ENCODE measurements at places on chromosomes 2 and 18.

DNA sequence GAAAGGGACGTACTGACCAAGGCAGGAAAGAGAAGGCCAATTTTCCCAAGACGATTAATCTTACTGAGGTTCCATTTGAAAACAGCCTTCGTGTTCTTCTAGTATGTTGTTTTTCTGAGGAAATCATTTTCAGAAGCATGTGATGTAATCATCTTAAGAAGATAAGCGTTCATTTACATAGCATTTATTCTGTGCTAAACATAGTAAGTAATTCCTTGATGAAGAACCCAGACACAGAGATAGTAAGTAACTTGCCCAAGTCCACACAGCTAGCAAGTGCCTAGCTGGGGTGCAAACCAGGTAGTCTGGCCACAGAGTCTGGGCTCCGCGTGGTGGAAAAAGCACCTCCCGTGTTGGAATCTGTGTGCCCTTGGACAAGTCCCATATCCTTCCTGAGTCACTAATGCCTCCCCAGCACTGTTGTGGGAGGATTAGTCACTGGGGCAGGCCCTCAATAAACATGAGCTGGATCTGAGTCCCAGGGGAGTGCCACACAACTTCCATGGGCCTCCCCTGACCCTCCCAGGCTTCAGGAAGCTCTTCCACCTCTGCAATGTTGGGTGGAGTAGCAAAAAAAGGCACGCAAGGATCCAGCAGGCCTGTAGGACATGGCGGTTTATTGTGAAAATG, 26.9 kb upstream of the ASAP2 start:
- peak; percentile 75 for DNase-seq

DNA sequence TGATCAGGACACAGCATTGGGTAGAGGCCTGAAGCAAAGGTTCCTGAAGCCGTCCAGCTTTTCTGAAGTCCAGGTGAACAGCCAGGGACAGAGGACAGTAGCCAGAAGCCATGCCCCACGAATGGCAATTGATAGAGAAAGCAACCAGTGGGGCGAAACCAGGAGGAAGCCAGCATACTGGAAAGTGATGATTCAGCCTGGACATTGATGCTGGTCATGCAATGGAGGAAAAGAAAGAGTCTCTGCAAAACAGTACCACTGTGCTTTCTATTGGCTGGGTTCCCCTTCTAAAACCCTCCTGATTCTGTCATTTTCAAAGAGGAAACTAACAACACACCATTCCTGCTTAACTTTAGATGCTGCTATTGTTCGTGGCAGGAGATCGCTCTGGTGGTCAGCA, 221.4 kb upstream of the EPAS1 start:
- DNase-seq, result no peak

DNA sequence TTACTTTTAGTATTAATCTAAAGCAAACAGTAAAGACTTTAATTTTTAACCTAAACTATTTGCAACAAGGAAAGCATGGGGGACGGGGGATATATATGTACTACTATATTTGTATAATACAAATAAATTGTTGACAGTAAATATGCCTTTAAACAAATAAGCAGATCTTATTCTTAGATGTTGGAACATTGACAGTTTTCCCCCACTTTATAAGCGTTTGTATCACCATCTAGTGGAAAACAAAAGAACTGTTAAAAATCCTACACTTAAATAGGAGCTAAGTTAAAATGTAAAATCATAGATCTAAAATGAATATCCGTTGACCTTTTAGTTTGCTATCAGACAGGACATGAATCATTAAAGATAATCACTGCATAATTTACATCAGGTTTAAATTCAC, 50.0 kb downstream of the RBBP8 start:
- DNase-seq, result no peak

DNA sequence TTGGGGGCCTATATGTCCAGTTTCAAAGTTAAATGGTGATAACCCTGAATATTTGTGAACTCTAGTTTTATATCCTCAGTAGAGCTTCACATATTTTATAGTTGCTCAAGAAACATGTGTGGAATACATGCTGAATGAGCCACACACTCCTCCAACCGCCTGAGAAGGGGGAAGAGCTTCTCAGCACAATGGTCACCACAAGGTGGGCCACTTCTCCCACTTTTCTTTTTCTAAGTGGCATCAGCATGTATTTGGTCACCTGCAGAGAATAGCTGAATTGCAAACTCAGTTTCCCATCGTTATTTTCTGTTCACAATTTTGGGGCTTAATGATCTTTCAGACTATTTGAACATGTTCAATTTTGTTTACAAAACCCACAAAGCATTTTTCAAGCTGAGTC, 340.5 kb downstream of the PARD3B start:
- DNase-seq, result no peak

DNA sequence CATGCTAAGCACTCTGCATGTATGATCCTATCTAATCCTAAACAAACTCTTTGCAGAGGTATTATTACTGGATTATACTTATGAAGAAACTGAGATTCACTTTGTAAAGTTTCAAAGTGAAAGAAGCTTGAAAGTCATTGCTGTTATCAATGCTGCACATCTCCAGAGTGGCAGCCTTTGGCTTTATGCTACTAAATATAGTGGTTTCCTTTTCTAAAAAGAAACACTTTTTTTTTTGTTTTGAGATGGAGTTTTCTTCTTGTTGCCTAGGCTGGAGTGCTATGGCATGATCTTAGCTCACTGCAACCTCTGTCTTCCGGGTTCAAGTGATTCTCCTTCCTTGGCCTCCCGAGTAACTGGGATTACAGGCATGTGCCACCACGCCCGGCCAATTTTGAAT, 114.9 kb upstream of the RAB27B start:
- DNase-seq, result no peak

- DNase-seq, result no peak
These were observed 220.6 kb upstream of the COPS8 start for GRCh38 chr2:236865052-236865451.

DNA sequence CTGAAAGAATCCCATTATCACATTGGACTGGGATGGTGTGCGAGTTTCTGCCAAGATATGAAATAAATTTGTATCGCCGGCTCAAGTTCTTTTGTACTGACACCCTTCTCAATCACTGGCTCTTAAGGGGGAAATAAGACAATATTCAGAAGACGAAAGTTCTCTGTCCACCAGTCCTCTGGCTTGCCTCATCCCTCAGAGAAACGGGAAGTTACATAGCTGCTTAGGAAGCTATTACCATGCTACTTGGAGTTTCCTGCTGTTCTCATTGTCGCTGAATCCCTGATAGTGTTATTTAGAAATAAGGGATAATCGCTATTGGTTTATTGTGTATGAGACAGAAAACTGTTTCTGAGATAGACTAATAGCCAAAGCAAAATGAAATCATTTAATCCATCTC, 205.0 kb upstream of the ZNF521 start:
- DNase-seq, result no peak

DNA sequence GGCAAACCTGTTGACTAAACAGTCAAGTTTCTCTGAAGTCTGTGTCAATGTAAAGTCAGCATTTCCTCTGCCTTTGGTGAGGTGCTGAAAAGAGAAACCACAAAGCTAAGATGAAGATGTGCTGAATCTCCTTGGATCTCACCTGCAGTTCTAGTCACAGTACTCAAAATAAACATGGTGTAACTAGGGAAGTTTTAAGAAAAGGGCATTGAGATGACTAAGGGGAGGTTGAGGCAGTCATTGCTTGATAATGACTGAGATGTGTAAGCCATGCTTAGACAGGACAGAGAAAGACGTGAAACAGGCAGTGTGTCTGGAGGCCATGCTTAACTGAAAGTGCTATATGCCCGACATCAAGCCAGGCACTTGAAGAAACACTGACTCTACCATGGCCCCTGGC, 1010.0 kb upstream of the CELF4 start:
- DNase-seq, result no peak

All from T1000 (cell line).